Activated T-helper 17 cell treated with anti-CD3 and anti-CD28 coated beads, Interleukin-2, amount 50 U/mL, for 72 hours (primary cell): ENCODE measurements at places on chromosomes 12 and 14. TPM values are rescaled to one million over a fixed set of nuclear protein-coding genes. Genes with fewer than 3 reads are reported as not detected.
A peak's percentile ranks its signal among the peaks of the same experiment; 100 is the strongest.

ZNF385A gene
- total RNA-seq: 0.48 TPM

GLIPR1L1 gene
- total RNA-seq: not detected

OTOGL gene
- total RNA-seq: not detected

MIP gene
- not detected for total RNA-seq

TSPAN19 gene
- total RNA-seq: not detected

GRIN2B gene
- total RNA-seq: not detected

GRCh38 chr14:81222126-81222525, 1.4 kb upstream of the GTF2A1 start:
- ATAC-seq: no peak
- peaks cover 10% of the 10 kb centered on the region for H3K4me1 ChIP-seq
- H3K27me3 ChIP-seq: no peaks in the 10 kb centered on the region
- peak overlapping the region; percentile 100 for H3K4me3 ChIP-seq

TMEM132C gene
- not detected for total RNA-seq

SLC24A4 gene
- not detected for total RNA-seq

DNA sequence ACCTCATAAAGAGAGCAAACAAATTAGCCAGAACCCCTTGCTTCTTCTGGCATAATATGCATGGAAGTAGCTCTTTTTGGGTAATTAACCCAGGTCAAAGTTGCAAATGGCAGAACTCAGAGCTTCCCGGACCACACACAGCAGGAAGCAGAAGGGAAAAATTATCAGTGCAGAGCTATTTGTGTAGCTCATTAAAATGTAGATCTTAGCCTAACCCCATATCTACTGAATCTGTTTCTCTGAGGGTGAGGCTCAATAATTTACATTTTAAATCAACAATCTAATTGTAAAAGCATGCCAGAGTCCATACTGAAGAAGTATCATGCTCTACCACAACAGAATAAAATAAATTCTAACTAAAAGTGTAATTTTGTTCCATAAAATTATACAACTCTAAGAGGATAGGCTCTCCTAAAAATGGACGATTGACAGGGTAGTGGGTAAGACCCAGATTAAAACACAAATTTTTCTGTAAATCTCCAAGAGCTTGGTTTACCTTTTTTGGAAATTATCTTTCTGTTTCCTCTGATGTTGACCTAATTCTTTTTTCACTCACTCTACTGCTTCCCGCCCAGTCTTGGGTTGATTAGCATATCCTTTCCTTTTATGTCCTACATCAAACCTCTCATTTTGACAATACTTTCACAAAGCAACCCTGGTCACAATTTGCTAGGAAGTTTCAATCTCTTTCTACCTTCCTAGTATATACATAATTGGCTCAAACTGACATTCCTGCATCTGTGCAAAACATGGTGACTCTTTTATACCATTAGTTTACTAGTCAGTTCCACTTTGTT, 213.3 kb upstream of the SLC16A7 start:
- no peaks in the 10 kb centered on the region for H3K4me1 ChIP-seq
- H3K36me3 ChIP-seq: no peaks in the 10 kb centered on the region
- H3K27me3 ChIP-seq: no peaks in the 10 kb centered on the region
- peak overlapping the region; percentile 11 for H3K4me3 ChIP-seq

DNA sequence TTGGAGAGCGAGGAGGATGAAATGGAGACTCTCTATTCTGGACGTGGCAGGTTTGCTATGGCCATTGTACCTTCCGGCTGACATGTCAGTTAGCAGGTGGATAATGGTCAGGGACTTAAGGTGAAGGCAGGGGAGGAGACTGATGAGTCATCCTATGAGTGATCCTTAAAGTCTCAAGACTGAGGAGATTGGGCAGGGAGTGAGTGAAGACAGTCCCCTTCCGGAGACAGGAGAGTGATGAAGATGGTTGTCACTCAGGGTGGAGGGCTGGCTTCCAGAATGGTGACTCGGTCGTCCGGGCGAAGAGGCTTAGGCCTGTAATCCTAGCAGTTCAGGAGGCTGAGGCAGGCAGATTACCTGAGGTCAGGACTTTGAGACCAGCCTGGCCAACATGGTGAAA, 49.8 kb upstream of the CCDC63 start:
- H3K27me3 ChIP-seq: no peaks in the 10 kb centered on the region
- H3K4me3 ChIP-seq: no peak overlapping the region
- ATAC-seq: peak; percentile 44
- no peaks in the 10 kb centered on the region for H3K36me3 ChIP-seq
- peak overlapping the region; percentile 9 for H3K27ac ChIP-seq

DNA sequence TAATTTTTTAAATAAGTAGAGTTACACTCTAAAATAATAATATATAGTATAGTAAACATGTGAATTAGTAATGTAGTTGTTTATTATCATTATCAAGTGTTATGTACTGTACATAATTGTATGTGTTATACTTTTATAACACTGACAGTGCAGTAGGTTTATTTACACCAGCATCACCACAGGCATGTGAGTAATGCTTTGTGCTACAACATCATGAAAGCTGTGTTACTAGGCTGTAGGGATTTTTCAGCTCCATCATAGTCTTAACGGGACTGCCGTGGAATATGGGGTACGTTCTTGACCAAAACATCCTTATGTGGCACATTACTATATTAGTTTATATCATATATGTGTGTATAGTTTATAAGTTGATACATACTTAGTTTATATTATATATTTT, 8.6 kb downstream of the FNTB start:
- no peaks in the 10 kb centered on the region for H3K27me3 ChIP-seq
- H3K36me3 ChIP-seq: no peaks in the 10 kb centered on the region
- no peak overlapping the region for H3K27ac ChIP-seq
- H3K4me1 ChIP-seq: peaks cover 34% of the 10 kb centered on the region
- ATAC-seq: no peak
- H3K4me3 ChIP-seq: no peak overlapping the region

KRT80 gene
- not detected for total RNA-seq

- H3K4me3 ChIP-seq: no peak overlapping the region
- peaks cover 11% of the 10 kb centered on the region for H3K4me1 ChIP-seq
- no peaks in the 10 kb centered on the region for H3K36me3 ChIP-seq
- no peak for ATAC-seq
- H3K27ac ChIP-seq: no peak overlapping the region
Observed at GRCh38 chr14:106199097-106199496, 672.7 kb downstream of the TMEM121 start.

DNA sequence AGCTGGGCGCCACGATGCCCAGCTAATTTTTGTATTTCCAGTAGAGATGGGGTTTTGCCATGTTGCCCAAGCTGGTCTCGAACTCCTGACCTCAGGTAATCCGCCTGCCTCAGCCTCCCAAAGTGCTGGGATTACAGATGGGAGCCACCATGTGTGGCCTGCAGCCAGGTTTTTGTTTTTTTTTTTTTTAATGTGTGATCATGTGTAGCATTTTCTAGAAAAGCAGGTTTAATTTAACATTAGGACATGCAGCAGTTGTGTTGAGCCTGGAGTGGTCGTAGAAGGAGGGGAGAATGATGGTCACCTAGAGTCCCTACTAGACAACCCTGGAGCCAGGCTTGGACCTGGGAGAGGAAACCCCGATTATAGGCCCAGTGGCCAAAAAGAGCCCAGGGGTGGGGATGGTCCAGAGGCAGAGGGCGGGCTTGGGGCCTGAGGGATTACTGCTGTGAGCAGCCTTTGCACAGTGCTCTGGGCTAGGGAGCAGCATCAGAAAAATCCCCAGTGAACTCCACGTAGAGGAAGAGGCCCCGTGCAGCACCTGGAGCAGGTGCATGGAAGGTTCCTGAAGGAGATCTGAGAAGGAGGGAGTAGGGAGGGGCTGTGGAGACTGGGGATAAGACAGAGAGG, 13.6 kb downstream of the DLK1 start:
- no peaks in the 10 kb centered on the region for H3K4me1 ChIP-seq
- H3K4me3 ChIP-seq: no peak overlapping the region
- ATAC-seq: no peak
- peaks cover 4% of the 10 kb centered on the region for H3K27me3 ChIP-seq
- H3K27ac ChIP-seq: no peak overlapping the region

- no peak for ATAC-seq
- H3K27ac ChIP-seq: no peak overlapping the region
- no peaks in the 10 kb centered on the region for H3K4me1 ChIP-seq
- peaks cover 25% of the 10 kb centered on the region for H3K27me3 ChIP-seq
Observed at GRCh38 chr14:61227884-61228591, 53.1 kb downstream of the TMEM30B start.

- no peak for ATAC-seq
- H3K27ac ChIP-seq: no peak overlapping the region
- H3K36me3 ChIP-seq: no peaks in the 10 kb centered on the region
- no peaks in the 10 kb centered on the region for H3K27me3 ChIP-seq
Observed at GRCh38 chr12:98403936-98404335, 111.5 kb upstream of the TMPO start.

DNA sequence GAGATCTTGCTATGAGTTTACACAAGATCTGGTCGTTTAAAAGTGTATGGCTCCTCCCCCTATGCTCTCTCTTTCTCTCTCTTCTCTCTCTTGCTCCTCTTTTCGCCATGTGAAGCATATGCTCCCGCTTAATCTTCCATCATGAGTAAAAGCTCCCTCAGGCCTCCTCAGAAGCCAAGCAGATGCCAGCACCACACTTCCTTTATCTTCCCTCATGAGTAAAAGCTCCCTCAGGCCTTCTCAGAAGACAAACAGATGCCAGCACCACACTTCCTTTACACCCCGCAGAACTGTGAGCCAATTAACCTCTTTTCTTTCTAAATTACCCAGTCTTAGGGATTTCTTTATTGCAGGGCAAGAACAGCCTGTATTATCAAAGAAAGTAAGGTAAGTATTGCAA, 152.4 kb downstream of the SEC23A start:
- H3K27me3 ChIP-seq: no peaks in the 10 kb centered on the region
- H3K36me3 ChIP-seq: no peaks in the 10 kb centered on the region
- no peak overlapping the region for H3K4me3 ChIP-seq
- ATAC-seq: no peak

GRCh38 chr14:22530127-22530526, 58.9 kb downstream of the DAD1 start:
- no peaks in the 10 kb centered on the region for H3K27me3 ChIP-seq
- ATAC-seq: no peak
- H3K4me1 ChIP-seq: peaks cover 47% of the 10 kb centered on the region

PRICKLE1 gene
- not detected for total RNA-seq
